ENCODE measurements at places on chromosomes 11 and 22.
A peak's percentile ranks its signal among the peaks of the same experiment; 100 is the strongest.

DNA sequence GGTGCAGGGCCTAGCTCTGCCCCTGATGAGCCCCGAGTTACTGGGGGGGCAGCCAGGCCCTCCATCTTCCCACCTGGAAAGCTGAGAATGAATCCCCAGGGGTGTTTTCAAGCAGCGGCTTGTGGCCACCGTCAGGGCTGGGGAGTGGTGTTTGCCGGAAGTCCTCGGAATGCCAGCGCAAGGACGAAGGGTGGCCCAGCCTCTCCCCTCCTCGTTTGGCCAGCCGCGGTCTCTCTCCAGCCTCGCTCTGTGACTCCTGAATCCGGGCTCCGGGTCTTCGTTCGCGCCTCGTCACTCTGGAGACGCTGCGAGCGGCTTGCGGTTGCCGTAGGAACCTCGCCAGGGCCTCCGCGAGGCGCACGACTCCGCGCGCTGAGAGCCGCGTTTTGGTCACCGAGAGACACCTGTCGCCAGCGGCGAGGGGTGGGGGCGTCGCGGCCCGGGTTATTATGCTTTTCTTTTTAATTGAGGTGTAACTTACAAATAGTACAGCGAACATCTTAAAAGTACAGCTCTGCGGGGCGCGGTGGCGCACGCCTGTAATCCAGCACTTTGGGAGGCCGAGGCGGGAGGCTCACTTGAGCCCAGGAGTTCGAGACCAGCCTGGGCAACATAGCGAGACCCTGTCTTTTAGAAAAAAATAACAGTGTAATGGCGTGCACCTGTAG, 6.3 kb upstream of the KDELR3 start:
- H3K27ac ChIP-seq, result no peak overlapping the region
- no peaks in the 10 kb centered on the region for H3K36me3 ChIP-seq
- H3K4me1 ChIP-seq, result no peaks in the 10 kb centered on the region
- H3K4me3 ChIP-seq, result no peak overlapping the region
- DNase-seq, result peak; percentile 99

GRCh38 chr11:115933564-115933963, 429.3 kb upstream of the CADM1 start:
- peaks cover 4% of the 10 kb centered on the region for H3K4me1 ChIP-seq
- no peak overlapping the region for H3K4me3 ChIP-seq
- no peak for DNase-seq
- H3K36me3 ChIP-seq, result no peaks in the 10 kb centered on the region
- H3K27ac ChIP-seq, result no peak overlapping the region

DNA sequence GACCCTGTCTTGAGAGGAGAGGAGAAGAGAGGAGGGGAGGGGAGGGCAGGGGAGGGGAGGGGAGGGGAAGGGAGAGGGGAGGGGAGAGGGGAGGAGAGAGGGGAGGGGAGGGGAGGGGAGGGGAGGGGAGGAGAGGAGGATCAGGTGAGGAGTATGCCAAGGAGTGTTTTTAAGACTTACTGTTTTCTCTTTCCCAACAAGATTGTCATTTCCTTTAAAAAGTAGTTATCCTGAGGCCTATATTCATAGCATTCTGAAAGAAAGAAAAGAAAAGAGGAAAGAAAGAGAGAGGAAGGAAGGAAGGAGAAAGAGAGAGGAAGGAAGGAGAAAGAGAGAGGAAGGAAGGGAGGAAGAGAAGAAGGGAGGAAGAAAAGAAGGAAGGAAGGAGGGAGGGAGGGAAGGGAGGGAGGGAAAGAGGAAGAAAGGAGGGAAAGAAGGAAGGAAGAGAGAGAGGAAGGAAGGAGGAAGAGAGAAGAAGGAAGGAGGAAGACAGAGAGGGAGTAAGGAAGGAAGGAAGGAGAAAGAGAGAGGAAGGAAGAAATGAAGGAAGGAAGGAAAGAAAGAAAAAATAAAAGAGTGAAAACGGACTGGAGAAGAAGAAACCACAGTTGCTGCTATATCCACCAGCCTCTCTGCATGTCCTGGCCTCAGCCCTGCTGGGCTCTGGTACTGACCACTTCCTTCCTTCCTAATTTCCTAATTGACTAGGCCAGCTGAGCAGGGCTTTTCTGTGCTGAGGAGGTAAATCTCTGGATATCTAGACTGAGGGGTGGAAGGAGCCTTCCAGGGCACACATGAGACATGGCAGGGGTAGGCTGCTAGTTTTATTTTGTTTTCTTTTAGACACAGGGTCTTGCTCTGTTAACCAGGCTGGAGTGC, 1.1 kb upstream of the SAA1 start:
- H3K4me1 ChIP-seq, result peaks cover 2% of the 10 kb centered on the region
- H3K27ac ChIP-seq, result no peak overlapping the region
- no peaks in the 10 kb centered on the region for H3K27me3 ChIP-seq
- peak; percentile 38 for DNase-seq

GRCh38 chr11:120688163-120688562, 176.6 kb downstream of the GRIK4 start:
- no peaks in the 10 kb centered on the region for H3K4me1 ChIP-seq
- H3K36me3 ChIP-seq, result no peaks in the 10 kb centered on the region
- no peaks in the 10 kb centered on the region for H3K27me3 ChIP-seq
- no peak for DNase-seq
- no peak overlapping the region for H3K27ac ChIP-seq

- H3K27ac ChIP-seq, result no peak overlapping the region
- DNase-seq, result no peak
- no peaks in the 10 kb centered on the region for H3K36me3 ChIP-seq
- H3K4me1 ChIP-seq, result peaks cover 16% of the 10 kb centered on the region
These were observed 60.6 kb downstream of the SMCO4 start for GRCh38 chr11:93482556-93482955.

- H3K4me3 ChIP-seq, result no peak overlapping the region
- peaks cover 15% of the 10 kb centered on the region for H3K27me3 ChIP-seq
- H3K27ac ChIP-seq, result no peak overlapping the region
- no peaks in the 10 kb centered on the region for H3K36me3 ChIP-seq
- DNase-seq, result no peak
These were observed 30.6 kb downstream of the CACNA1I start for GRCh38 chr22:39601180-39601535.

DNA sequence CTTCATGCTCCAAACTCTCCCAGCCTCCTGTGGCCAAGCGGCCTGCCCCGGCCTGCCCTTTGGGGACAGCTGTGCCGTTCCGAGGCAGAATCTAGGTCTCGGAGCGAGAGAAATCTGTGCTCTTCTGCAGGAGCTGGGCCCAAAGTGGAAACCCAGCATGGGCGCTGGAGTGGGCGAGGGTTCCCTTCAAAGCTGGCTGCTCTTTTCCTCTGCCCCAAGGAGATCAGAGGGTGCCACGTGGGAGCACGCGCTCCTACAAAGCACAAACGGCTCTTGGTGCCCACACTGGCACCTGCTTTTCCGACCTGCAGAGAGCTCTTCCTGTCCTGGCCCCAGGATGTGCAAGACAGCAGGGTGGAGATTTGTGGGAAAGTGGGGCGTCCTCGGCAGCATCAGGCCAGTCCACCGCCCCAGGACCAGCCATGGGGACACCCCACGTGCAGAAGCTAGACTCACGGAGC, 6.9 kb downstream of the OSBPL5 start:
- peaks cover 96% of the 10 kb centered on the region for H3K27me3 ChIP-seq
- H3K4me3 ChIP-seq, result no peak overlapping the region
- peaks cover 5% of the 10 kb centered on the region for H3K4me1 ChIP-seq

- no peaks in the 10 kb centered on the region for H3K36me3 ChIP-seq
- H3K27ac ChIP-seq, result no peak within 1 kb of the TSS
- no peak within 1 kb of the TSS for H3K4me3 ChIP-seq
These were observed at the start of gene OR5L1 for GRCh38 chr11:55811067-55811466. TSS of gene OR5L1 (plus strand) at chr11:55811367. CDS start at chr11:55811467, 100 bp downstream.

- H3K4me1 ChIP-seq, result no peaks in the 10 kb centered on the region
- H3K27ac ChIP-seq, result no peak overlapping the region
- H3K4me3 ChIP-seq, result no peak overlapping the region
These were observed 102.5 kb downstream of the TIMP3 start for GRCh38 chr22:32904044-32904443.

DNA sequence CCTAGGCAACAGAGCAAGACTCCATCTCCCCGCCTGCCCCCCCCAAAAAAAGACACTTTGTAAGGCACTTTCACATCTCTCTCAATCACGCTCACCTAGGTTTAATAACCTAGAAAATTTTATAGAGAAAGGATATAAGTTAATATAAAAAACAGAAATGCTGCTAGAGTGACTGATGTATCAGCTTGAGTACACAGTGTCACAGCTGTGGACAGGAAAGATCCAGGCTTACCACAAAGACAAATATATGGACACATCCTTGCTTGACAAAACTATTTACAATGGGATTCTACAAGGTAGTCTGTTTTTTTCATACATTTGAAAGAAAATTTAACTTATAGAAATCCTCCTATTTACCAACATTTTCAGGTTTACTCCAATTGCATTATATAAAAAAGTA, 96.7 kb downstream of the ABTB2 start:
- no peak overlapping the region for H3K4me3 ChIP-seq
- peaks cover 17% of the 10 kb centered on the region for H3K27me3 ChIP-seq
- DNase-seq, result no peak
- H3K27ac ChIP-seq, result no peak overlapping the region
- H3K36me3 ChIP-seq, result no peaks in the 10 kb centered on the region

DNA sequence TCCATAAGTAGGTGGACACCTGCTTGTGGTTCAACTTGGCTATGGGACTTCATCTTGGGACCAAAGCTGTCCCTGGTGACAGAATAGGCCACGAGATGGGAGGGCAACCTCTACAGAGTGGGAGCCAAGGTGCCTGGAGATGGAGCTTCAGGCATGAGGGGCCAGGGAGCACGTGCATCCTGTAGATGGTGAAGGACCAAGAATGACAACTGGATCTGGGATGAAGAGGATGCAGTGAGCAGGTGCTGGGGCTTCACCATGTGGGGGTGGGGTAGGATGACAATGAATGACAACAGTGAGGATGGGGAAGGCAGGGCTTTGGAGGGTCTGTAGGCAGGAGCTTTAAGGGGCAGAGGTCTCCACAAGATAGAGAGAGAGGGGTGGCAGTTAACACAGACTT, 372.0 kb upstream of the B3GAT1 start:
- no peaks in the 10 kb centered on the region for H3K36me3 ChIP-seq
- H3K4me3 ChIP-seq, result no peak overlapping the region
- H3K27ac ChIP-seq, result no peak overlapping the region
- DNase-seq, result no peak
- peaks cover 5% of the 10 kb centered on the region for H3K27me3 ChIP-seq

- H3K4me1 ChIP-seq, result no peaks in the 10 kb centered on the region
- no peaks in the 10 kb centered on the region for H3K36me3 ChIP-seq
- no peak for DNase-seq
- H3K4me3 ChIP-seq, result no peak overlapping the region
These were observed 733.5 kb downstream of the BRD1 start for GRCh38 chr22:49094151-49094550.

- H3K27me3 ChIP-seq, result peaks cover 4% of the 10 kb centered on the region
- DNase-seq, result no peak
- peaks cover 23% of the 10 kb centered on the region for H3K4me1 ChIP-seq
- H3K4me3 ChIP-seq, result no peak overlapping the region
These were observed 104.5 kb downstream of the NTM start for GRCh38 chr11:131474947-131475346.

DNA sequence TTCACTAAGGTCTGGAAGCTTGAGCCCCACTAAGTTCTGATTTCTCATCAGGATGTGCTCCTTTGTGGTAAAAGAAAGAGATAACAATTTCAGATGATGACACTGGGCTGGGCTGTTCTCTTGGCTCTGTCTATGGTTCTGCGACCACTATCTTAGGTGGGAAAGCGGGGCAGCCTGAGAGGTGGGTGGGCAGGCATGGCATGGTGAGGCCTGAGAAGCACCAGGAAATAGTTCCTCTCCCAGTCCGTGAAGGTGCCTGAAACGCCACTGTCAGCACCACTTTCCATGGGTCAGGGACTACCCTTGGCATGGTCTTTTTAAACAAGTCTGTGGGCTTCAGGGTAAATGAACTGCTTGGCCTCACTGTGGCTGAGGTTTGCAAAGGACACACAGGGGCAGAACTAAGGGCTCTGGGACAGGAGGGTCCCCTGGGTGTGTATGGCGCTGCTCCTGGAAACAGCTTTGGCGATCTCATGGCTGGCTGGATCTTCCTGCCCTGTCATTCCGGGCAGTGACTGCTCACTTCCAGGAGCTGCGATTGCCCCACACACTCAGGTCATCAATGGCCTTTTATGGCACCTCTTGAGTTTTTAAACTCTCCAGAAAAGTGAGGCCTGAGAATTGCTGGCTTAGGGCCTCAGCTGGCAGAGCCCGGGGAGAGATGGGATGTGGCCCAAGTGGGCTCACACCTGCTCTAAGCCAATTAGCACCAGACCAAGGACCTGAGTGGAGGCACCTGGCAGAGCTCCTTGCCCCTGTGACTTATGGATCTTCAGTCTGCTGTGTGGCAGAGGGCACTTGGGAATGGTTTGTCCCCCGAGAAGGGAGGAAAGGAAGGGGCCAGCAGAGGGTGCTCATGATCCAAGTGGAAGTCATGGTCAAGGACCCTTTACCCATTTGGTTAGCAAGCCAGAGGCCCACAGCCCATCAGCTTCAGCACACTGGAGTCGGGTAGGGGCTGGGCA, 55.6 kb upstream of the LYVE1 start:
- no peaks in the 10 kb centered on the region for H3K4me1 ChIP-seq
- DNase-seq, result peak; percentile 91
- H3K27ac ChIP-seq, result no peak overlapping the region
- no peaks in the 10 kb centered on the region for H3K27me3 ChIP-seq
- no peaks in the 10 kb centered on the region for H3K36me3 ChIP-seq

DNA sequence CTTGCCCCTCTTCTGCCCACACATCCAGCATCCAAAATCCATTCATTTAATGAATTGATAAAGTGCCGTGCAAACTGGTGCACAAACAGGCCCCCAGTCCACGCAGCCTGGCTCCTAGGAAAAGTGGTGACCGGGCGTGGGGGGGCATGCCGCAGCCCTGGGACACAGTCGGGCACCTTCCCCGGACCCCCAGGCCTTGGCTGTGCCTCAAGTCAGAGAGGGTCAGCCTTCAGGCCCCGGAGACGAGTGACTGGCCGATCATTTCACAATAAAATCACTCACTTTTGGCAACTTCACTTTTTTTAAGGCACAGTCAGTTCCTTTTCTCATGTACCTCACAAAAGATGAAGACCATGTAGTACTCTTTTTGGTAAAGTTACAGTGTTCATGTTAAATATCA, 8.0 kb downstream of the CDPF1 start:
- H3K27me3 ChIP-seq, result no peaks in the 10 kb centered on the region
- DNase-seq, result no peak
- H3K27ac ChIP-seq, result no peak overlapping the region
- H3K36me3 ChIP-seq, result peaks cover 3% of the 10 kb centered on the region
- no peaks in the 10 kb centered on the region for H3K4me1 ChIP-seq
- no peak overlapping the region for H3K4me3 ChIP-seq

DNA sequence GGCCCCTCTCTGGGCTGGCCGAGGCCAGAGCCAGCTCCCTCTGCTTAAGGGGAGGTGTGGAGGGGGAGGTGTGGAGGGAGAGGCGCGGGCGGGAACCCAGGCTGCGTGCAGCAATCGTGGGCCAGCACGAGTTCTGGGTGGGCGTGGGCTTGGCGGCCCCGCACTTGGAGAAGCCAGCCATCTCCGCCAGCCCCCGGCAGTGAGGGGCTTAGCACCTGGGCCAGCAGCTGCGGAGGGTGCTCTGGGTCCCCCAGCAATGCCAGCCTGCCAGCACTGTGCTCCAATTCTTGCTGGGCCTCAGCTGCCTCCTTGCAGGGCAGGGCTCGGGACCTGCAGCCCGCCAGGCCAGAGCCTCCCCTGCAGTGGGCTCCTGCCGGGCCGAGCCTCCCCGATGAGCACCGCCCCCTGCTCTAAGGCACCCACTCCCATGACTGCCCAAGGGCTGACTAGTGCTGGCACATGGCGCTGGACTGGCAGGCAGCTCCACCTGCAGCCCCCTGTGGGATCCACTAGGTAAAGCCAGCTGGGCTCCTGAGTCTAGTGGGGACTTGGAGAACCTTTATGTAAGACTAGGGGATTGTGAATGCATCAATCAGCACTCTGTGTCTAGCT, 96.7 kb upstream of the OR9G4 start:
- H3K27me3 ChIP-seq, result peaks cover 7% of the 10 kb centered on the region
- no peak overlapping the region for H3K27ac ChIP-seq
- no peak for DNase-seq
- no peaks in the 10 kb centered on the region for H3K36me3 ChIP-seq
- H3K4me3 ChIP-seq, result no peak overlapping the region

All from endodermal cell (in vitro differentiated cells).